ENCODE measurements at places on chromosomes 4 and X.
A peak's percentile ranks its signal among the peaks of the same experiment; 100 is the strongest.

DNA sequence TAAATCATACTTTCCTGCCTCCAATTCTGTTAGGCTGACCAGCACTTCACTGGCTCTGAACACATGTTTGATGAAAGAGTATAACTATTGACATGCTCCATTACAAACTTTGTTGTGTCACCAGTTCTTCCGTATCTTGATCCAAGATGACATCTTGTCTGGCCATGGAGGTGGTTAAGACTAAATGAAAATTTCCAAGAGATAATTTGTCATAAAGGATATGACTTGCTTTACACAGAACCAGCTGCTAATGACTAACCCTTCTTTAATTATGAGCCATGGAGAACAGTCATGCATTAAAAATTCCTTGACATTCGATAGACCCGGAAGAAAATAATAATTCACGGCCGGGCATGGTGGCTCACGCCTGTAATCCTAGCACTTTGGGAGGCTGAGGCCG is 17.7 kb upstream of the N4BP2 start:
- no peak for DNase-seq

- no peak for DNase-seq
These were observed 56.6 kb upstream of the SLC6A14 start for GRCh38 chrX:116379854-116380253.

DNA sequence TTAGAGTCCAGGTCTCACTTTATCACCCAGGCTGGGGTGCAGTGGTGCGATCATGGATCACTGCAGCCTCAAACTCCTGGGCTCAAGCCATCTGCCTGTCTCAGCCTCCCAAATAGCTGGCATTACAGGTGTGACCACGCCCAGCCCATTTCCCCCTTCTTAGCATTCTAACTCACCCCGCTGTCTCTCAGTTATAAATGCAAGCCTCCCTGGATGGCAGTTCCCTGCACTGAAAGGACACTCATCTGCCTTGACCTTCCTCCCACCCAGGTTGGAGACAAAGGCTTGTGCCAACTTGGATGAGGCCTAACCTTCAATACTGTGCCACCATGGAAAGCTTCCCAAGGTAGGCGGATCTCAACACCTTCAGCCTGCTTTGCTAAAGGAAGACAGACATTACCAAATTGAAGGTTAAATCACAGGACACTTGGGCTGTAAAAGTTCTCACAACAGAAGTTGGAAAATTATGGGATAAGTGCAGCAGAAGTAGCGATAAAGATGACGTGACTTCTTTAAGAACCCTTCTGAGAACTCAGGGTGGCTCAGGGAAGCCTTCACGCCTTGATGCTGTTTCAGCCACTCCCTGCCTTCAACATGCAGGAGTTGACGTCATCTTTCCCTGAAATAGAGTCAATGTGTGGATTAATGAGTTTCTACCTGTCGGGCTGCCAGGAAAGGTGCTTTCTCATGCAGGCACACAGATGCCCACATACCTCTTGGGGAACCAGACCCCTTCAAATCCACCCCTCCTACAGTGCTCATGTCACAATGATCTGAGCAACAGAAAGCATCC is 10.6 kb upstream of the GPM6B start:
- no peak for DNase-seq

GRCh38 chr4:33104273-33104672 is 2384.1 kb downstream of the PCDH7 start:
- no peak for DNase-seq

DNA sequence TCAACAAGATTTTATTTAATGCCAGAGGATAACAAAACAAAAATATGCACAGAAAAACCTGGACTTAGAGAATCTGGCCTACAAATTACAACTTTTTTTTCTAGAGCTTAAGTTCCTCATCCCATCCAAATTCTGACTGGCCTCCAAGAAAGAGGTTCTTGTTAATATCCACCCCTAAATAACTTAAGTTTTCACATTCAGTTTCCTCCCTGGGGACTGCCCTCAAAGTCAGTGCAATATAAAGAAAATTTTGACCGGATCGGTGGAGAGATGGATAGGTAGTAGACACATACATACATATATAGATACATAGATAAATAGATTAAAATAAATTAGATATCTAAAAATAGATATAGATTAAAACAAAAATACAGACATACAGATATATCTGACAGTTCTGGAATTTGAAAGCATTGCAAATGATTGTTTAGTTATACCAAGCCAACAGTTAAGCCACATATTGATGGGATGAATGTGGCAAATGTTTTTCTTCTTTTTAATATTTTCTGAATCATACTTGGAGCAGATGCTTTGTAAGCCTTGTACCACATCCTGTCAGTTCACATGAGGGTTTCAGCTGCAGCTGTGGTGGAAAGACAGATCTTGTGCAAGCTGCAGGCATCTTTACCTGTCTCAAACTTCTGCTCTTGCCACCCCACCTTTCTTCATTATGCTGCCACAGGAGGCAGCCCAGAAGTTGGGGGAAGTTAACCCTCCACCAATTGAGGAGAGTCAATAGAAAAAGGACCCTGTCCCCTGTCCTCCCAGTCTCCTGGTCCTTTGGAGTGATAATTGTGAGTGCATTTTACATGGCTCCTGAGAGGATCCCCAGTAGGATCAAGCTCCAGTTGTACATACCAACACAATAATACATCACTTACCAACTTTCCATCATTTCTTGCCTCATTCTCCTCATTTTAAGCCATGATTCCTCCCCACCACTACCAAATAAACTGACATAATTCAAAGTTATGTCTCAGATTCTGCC is 58.5 kb upstream of the PRDM8 start:
- DNase-seq, result no peak

DNA sequence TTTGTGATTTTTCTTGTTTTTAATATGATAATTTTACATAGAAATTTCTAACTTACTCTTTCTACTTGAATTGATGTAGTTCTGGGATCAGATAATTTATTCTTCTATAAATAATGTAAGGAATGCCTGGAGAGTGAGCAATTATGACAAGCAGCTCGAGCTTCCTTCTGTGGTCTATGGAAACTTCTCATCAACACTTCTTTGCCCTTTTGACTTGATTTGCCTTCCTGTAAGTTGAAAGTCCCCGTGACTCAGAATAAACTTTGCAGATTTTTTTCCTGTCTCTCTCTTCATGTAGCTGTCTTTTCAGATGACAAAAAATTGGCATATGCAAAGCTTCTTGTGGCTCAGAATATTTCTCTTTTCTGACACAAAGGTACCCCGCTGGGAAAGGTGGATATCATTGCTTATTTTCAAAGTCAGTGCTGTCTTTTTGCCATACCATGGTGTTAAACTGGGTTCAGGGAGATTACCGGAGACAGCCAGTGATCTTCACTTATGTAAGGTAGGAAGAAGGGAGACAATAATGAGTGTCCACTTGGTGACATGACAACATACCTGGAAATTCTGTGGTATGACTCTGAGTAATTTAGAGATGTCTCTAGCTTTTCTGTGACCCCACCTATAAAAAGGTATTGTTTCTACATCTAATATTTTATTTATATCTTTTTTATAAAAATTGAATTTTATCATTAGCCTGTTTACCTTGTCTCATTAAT is 278.6 kb upstream of the GNPDA2 start:
- DNase-seq, result no peak

- no peak for DNase-seq
These were observed 56.6 kb upstream of the RHOH start for GRCh38 chr4:40140196-40140595.

DNA sequence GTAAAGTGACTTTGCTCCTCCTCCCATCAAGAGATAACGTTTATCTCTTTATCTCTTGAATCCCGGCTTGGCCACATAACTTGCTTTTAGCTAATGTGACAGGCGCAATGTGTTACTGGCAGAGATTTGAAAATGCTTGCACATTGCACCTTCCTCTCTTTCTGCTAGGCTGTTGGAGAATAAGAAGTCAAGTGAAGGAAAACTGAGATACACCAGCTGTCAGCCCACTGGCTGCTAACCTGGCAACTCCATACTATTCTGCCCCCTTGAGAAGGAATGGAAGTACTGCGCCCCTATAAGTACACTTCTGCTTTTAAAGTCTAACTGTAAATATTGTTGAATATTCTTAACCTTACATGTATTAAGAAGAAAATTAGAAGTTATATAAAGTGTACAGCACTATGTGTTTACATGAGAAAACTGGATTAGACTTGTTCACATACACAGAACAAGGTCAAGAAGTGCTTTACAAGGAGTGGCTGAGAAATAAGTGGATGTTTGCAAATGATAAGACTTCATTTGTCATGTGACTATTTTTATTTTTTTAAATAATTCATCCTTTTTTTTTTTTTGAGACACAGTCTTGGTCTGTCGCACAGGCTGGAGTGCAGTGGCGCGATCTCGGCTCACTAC is 424.5 kb upstream of the CTSO start:
- DNase-seq, result peak; percentile 9

DNA sequence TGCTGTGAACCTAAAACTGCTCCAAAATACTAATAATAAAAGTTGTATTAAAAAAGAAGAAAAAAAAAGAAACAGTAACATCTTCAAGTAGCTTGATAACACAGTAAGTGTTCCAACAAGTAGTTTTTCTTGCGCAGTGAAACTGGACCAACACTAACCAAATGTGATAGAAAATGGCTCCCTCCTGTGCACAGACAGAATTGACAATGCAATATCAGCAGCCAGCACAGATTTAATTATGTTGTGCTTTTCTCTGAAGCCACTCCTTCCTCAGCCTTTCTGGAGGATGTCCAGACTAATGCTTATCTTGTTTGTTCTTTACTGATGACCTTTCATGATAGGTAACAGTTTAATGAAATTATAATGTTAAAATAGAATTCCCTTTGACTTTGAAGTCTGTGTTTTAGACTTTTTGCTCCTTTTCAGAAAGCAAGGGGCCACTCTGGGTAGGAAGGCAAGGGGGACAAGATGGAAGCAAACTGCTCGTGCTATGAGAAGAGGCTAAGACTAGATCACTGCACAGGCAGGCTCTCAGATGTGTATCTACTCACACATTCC is 147.1 kb upstream of the RPL34 start:
- DNase-seq, result no peak

- DNase-seq, result no peak
These were observed 22.3 kb upstream of the HOPX start for GRCh38 chr4:56703378-56703777.

GRCh38 chr4:39713691-39714090 is 15.8 kb downstream of the UBE2K start:
- DNase-seq, result no peak

DNA sequence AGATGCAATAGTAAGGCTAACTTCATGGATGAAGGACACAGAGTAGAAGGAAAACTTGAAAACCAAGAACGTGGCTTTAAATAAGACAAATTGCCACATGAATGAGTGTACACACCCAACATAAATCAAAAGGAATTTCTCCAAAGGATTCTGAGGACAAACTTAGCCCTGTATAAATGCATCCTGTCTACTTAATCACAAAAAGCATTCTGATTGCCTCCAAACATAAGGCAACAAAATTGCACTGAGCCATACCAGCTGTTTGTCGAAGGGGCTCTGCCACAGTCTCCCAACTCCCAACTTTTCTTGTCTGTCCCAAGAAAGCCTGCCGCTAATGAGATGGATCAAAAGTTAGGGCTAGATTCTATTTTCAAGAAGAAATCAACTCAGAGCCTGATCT is 194.3 kb downstream of the SOWAHB start:
- no peak for DNase-seq

DNA sequence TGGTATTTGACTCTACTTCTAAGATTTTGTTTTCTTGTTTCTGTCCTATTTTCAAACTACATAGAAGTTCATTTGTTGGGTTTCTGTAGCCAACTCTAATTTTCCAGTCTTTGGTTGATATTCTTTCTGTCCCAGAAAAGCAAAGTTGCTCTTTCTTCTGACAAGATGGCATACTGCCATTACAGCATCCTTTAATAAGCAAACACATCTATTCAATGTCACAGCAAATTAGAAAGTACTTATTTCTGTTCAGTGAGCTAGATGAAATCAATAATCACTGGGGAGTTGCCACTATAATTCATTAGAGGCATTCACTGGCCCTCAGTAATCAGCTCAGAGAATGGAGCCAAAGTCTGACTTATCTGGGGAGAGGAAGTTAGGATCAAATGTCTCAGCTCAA is 1258.0 kb upstream of the IGFBP7 start:
- no peak for DNase-seq

DNA sequence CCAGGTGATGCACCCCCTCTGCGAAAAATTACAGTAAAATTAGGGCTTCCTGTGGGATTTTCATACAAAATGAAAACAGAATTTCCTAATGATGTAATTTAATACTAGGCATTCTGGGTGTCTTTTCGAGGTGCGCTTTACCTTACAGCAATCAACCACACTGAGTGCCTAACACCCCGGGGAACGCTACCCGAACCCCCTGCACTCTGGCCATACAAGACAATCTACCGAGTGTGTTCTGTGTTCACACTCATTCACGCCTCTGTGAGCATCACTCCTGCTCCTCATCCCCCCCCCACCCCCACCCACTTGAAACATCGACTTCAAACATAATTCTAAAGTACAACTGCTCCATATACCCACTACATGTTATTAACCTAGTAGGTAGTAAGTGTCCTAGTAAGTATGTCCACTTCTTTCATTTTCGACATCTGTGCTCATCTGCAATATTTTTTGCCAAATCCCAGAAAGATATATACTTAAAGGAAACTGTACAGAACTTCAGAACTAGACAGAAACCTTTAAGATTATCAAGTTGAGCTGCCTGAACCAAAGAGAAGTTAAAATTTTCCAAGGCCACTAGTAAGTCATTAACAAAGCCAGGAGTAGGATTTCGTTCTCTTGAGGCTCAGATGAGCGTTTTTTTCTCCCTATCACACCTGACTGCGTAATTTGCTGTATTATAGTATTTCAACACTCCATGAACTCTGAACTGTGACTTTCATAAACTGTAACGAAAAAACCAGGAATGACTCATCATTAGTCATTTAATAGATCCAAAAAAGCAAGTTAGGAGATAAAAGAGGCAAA is 80.0 kb downstream of the FAT1 start:
- no peak for DNase-seq

DNA sequence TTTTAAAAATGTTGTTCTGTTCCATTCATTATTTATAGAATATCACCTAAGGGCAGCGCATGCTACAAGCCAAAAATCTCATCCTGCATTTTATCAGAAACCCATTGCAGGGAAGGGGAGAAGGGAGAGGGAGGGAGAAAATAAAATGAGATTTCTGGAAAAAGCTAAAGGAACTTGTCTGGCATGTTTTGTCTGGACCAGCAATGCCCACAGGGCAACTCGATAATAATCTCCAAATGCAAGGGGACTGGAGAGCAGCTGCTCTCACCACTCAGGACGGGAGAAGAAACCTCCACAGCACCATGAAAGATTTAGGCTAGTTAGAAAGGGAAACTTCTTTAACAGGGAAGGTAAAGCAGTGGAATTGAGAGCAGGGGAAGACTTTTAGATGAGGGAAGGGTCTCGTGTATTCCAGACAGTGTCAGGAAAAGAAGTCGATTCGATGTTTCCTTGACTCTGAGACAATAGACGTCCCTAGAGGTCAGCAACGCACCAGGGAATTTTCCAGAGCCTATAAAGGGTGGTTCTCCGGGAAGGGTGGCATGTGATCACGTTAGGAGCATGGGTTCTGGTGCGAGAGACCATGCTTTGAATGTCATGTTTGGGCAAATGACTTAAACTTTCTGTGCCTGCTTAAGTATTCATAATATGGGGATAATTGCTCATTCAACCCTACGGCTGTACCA is 132.2 kb upstream of the NDP start:
- DNase-seq, result no peak
